ENCODE measurements at places on chromosomes 12 and 14.
A peak's percentile ranks its signal among the peaks of the same experiment; 100 is the strongest.

DNA sequence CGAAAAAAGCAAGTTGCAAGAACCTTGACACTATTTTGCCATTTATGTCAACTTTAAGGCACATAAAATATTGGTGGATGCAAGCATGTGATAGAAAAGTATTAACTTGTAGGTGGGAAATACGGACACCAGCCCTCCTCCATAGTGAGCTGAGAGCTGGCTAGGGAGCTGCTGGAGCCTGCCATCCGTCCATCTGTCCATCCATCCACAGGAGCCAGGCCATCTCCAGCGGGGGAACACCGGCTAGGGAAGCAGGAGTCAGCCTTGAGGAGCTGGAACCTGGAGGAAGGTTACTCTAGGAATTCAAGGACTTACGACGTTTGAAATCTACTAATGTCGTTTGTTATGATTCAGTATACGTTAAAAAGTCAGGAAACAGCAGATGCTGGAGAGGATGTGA, 120.7 kb upstream of the C14orf180 start:
- DNase-seq: no peak

DNA sequence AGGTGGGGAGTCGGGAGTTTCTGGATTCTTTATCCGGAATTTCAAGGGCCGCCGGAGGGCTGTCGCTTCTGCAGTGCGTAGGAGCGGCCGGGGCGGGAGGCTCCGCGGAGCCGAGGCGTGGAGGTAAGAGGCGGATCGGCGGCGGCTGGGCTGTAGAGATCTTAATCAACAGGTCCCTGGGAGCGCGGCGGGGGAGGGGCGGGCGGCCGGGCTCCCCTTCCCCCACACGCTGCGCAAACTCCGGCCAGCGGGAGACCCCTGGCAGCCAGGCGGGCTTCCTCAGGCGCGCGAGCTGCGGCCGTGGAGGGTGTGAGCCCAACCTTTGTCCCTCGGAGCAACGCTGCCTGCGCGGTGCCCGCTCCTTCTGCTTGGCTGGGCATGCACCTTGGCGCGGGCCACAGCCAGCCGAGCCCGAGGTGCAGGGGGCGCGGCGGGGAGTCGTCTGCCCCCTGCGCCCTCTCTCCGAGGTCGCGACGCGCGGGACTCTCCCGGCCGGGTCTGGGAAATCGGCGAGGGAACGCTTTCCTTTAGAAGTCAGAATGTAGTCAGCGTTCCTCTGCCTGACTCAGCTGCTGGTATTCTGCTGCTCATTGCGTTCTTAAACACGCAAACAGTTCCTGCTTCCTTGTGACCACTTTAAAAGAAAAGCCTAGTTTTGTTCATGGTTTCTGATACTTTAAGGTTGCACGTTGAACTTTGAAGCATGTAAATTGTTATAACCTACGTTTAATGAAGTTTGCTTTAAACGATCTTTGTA, at the start of gene PALS1:
Gene PALS1 (plus strand): TSS at position 25 of the 757 bp plus-strand sequence. CDS start 37,736 bp downstream, outside the sequence.
- DNase-seq: peak; percentile 59

DNA sequence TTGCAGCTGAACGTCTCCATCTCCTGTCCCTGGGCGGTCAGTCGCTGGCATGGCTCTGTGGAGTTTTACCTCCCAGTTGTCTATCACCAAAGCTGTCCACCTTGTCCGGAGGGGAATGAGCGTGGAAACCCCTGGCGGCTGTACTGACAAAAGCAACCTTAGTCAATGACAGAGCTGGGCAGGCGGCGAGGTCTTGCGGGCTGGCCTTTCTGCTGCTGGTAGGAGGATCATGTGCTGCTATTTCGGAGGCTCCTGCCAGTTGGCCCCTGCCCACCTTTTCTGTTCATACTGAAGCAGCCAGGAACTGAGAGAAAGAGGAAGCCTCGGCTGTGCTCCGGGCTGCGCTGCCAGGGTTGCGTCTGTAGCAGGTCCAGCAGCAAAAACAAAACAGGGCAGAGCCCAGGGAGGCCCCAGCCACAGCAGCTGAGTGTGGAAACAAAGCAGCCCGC, 57.7 kb downstream of the HMGA2 start:
- DNase-seq: no peak

DNA sequence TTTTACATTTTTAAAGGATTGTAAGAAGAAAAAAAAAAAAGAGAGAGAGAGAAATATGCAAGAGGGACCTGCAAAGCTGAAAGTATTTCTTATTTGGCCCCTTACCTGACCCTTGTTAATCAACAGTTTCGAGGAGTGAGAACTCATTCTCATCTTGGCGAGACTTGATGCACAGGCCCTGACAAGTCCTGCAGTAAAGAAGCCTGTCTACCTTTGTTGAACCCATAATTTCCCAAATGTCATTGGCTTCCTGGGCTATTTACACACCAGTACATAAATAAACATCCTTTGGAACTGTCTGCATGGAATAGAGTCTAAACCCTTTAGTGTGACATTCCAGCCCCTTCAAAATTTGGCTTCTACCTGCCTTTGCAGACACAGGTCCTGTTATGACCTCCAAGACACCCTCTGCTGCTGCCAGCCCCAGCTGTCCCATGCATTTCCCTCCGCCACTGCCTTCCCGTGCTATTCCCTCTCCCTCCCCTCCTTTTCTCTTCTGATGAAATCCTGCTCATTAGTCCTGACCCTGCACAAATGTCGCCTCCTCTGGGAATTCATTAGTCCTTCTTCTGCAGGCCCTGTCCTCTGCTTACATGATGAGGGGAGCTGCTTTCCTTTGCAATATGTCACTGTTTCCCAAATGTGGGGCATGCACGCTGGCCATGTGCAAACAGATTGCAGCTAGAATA, 35.1 kb downstream of the MYL2 start:
- no peak for DNase-seq

GRCh38 chr14:104219731-104220214, 81.4 kb downstream of the KIF26A start:
- no peak for DNase-seq

DNA sequence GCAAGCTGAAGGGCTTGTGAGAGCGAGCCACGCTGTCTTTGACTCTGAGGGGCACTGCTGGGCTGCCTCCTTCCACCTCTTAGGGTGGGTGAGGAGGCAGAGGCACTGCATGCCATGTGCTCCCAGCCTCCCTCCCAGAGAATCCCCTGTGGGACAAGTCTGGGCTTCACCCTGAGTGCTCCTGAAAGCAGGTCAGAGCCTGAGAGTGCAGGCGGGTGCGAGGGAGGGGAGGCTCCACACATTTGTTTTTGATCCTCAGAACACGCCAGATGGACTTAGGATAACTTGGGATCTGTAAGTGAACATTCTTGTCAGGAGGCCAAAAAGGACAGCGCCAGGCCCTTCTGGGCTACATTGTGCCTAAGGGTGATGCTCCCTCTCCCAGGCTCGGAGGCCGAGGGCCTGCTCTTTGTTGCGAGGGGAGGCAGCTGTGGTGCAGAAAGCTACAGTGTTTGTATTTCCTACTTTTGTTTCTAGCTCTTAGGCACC, 155.4 kb downstream of the TMX1 start:
- no peak for DNase-seq

DNA sequence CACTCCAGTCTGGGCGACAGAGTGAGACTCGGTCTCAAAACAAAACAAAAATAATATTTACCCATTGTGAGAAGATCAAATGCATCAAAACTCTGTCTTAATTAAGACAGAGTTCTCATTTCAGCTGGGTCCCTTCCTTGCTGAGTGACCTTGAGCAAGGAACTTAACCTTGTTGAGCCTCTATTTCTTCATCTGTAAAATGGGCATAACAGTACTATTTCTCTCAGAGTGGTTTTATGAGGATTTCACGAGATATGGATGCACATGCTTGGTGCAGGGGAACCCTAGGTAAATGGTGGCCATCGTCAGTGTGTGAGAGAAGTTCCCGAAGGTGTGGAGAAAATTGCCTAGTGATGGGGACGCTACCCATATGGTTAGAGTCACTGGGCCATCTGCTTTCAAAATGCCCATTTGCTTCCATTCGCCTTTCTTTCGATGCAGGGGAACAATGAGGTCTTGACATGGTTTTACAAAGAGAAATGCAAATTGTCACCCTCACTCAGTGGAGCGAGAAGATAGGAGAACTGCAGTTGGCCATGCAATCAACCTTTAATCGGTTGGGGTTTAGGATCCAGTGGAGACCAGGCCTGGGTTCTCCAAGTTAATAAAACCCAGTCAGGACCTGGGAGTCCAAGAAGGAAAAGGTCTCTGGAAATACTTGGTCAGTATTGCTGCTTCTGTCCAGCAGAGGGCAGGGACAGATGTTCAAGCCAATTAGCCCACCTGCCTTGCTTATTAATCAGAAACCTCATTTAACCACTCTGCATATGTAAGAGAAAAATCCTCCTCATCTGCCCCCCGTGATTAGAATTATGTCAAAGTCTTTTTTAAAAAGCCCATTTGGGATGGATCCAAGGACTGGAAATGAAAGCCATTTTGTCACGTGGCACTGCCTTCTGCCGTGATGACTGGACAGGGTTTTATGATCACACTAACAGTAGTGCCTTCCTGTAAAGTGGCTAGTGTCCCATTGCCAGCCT, 37.2 kb downstream of the CFAP251 start:
- no peak for DNase-seq

- DNase-seq: no peak
Measured at GRCh38 chr14:99543985-99544384, 60.0 kb downstream of the CCDC85C start.

DNA sequence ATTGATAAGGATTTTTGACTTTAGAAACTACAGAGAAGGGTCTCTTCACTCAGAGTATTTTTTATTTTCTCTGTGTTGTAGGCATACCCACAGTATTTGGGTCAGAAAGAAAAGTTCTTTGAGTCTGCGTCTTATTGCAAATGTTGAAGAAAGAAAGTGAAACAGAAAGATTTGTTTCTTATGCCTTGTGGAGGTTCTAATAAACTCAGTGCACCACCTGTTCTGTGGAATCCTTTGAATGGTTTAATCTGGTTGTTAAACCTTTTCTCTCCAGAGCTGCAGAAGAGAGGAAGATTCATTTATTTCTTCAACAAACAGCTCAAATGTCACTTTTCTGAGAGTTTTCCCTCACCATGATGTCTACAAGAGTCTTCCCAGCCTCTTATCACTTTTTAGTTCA, 146.6 kb upstream of the PLEKHG7 start:
- DNase-seq: no peak

- no peak for DNase-seq
Measured at GRCh38 chr14:74394549-74394948, 31.5 kb downstream of the SYNDIG1L start.

DNA sequence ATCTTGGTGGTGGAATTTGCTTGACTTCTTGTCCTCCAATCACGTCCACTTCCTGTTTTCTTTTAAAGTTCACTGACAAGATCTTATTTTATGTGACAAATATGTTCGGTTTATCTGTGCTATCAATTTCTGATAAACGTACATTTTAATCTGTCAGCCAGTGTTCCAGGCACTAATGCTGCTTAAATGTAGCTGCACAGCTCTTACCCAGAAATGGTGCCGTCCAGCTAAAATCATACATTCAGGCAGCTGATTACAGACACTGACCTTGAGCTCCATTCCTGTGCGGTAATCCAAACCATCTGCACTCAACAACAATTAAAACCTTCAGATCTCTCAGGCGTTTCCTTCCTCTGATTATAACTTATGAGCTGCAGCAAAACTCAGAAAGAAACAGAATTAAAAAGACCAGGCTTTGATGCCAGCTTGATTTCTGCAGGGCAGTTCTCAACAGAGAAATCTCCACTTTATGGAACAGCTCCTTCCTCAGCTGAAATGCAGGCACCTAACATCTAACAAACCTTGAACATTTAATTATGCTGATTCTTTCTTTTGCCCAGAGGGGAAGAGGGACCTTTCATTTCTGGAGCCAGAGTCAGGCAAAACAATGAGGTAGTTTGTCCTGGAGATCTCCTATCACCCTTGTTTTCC, 26.4 kb upstream of the RASSF3 start:
- no peak for DNase-seq

DNA sequence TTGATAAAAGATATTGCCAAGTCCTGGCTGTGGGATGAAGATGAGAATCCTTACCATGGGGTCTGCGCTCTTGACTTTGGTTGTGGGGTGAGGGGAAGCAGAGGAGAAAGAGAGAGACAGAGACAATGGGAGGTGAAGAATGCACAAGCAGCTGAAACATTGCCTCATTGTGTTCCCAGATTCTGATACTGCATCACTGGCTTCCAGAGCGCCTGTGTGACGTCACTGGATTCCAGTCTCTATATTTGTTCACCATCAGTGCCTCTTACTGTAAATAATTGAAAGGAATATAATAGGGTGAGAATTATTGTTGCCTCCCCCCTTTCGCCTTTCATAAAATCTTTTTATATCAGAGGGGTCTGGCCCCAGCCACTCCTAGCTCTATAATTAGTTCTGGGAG, 188.9 kb upstream of the NTF3 start:
- no peak for DNase-seq

GRCh38 chr14:39319381-39319780, 85.7 kb downstream of the MIA2 start:
- DNase-seq: no peak

GRCh38 chr14:55450539-55450938, 10.1 kb upstream of the TBPL2 start:
- no peak for DNase-seq

GRCh38 chr14:61570549-61571290, 124.6 kb upstream of the HIF1A start:
- DNase-seq: no peak

GRCh38 chr12:85653731-85654455, 182.3 kb downstream of the RASSF9 start:
- DNase-seq: no peak

- DNase-seq: no peak
Measured at GRCh38 chr14:33767586-33768457, 183.1 kb downstream of the EGLN3 start.

GRCh38 chr14:96252999-96253539, 2.9 kb upstream of the BDKRB1 start:
- no peak for DNase-seq

DNA sequence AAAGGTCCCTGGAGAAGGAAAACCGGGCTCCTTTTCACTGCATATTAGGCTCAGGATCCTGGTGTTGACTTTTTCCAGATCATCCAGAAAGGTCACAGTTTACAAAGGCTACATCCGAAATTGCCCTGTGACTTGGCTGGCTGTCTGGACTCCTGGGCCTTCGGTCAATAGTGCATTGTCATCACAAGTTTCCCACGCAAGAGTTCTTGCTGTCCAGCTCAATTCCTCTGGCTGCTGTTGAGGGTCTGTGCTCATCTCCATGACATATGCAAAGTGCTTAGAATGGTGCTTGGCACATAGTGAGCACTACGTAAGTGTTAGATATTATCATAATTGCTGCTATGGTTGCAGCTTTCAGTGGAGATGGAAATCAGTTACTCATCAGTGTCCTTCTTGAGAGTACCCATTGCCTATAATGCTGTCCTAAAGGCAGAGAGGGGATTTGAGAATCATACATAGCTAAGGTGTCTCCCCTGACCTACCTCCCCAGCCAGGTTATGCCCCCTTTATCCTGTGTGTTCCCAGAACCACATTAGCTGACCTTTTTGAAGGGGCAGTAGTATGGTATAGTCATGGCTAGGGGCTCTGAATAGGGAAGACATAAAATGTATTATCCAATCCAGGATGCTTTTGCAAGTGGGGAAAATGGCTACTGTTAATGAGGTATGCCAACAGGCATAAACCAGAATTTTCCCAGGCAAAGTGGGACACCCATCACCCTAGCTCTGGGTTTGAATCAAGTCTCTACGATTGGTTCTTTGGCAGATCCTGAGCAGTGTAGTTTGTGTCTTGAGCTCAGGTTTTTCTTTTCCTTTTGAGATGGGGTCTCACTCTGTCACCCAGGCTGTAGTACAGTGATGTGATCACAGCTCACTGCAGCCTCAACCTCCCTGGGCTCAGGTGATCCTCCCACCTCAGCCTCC, 132.0 kb upstream of the CCND2 start:
- no peak for DNase-seq

GRCh38 chr12:6083601-6084000, 40.9 kb downstream of the VWF start:
- DNase-seq: no peak

GRCh38 chr12:40104461-40105264, 1.2 kb downstream of the SLC2A13 start:
- no peak for DNase-seq
